ENCODE measurements at places on chromosomes 12 and 14.

- DNase-seq: no peak
Measured at GRCh38 chr12:6871052-6871957, 1.8 kb downstream of the SPSB2 start.

DNA sequence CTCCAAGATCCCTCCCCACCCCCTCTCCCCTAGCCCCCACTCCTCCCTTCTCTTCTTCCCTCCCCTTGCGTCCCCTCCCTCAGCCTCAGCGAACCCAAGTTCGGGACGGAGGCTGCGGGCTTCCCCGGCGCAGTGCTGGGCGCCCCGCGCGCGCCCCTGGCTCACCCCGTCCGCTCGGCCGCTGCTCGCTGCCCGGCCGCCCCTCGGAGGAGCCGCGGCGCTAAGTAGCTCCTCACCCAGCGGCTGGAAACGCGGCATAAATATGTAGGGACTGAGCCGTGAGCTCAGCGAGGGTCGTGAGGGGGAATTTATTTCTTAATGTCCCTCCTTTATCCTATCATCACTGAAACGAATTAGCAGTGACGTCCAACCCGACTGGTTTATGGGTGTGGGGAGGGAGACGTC, at the start of gene NOS1:
Gene NOS1, minus strand, starts transcription at position 280 of the 405 bp plus-strand sequence. CDS start 30,557 bp downstream, outside the sequence.
- DNase-seq: no peak

DNA sequence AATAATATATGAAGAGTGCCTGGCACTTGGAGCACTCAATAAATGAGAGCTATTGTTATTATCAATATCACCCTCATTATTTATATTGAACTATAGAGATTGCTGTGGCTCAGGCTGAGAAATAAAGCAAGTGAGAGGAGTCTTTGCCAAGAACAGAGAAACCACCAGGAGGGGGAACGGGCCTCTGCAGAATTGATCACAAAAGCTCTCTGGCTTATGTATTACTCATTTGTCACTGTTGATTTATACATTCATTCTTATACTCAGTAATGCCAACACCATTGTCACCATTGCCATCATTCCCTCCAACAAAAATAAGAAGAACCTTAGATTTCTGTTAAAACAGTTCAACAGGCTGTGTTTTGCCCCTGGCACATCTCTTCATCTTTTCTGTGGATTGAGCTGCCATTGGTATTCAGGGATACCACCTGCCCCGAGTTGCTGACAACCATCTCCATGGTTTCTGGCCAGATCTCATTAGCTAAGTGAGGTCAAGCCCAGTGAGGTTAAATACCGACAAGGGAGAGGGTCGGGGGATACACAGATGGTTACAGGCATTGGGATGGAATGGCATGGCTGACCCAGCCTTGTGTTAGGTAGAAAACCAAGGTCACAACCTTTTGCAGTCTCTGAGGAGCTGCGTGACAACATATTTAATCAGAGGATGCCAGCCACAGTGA, 21.8 kb upstream of the PCNX1 start:
- no peak for DNase-seq

GRCh38 chr14:40850191-40850590, 756.5 kb upstream of the LRFN5 start:
- DNase-seq: no peak

GRCh38 chr14:57174466-57174865, 94.2 kb downstream of the EXOC5 start:
- no peak for DNase-seq
